ENCODE measurements at places on chromosomes 3 and 15.

GRCh38 chr3:128426128-128426921 is 40.4 kb downstream of the DNAJB8 start:
- DNase-seq, result peak; percentile 75

- DNase-seq, result no peak
Observed at GRCh38 chr15:98745179-98745578, 96.8 kb downstream of the IGF1R start.

DNA sequence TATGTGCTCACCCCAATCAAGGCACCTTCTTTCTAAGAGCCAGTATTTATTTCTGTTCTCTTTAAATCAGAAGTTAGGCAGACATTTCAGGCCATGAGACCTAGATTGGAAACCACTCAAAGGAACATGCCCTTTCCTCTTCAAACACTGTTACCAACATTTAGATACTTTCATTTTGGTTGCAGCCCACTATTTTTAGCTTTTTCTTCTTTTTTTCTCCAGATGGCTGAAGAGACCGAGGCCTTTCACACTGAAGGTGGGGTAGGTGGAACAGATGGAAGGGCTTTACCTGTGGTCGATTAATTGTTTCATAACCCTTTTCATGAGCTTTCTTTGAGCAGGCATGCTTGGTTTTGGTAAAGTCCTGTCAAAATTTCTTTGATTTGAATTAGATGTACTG is 10.9 kb upstream of the LZTFL1 start:
- no peak for DNase-seq

DNA sequence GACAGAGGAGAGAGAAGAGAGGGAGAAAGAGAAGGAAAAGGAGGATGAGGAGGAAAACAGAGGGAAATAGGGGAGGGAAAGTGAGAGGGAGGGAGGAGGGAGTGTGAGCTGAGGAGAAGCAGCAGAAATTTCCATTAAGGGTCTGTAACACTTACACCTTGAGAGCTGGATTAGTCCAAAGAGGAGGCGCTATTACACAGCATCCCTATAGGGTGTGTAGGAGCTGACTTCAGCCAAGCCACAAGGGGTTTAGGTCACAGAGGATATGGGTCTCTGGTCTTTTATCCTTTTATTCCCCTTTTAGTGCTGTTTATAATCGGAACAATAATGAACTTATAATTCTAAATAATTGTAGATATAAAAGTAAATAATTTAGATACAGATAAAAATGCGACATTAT is 230.4 kb downstream of the GABRG3 start:
- DNase-seq, result no peak

DNA sequence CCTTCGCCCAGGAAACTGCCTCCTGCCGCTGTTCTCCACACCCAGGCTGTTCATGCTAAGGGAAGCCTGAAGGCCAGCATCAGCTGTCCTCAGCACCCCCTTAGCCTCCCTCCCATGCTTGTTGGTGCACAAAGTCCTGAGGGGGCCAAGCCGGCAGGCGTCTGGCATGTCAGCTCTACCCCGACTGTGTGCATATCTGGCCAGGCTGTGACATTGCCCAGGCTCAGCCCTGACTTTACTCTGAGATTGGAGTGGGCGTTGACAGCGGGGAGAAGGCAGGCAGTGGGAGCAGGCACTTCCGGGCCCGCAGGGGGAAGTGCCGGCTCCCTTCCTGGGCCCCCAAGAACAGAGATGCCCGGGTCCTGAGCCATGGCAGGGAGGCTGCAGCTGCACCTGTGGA is 492.2 kb downstream of the AGBL1 start:
- no peak for DNase-seq

DNA sequence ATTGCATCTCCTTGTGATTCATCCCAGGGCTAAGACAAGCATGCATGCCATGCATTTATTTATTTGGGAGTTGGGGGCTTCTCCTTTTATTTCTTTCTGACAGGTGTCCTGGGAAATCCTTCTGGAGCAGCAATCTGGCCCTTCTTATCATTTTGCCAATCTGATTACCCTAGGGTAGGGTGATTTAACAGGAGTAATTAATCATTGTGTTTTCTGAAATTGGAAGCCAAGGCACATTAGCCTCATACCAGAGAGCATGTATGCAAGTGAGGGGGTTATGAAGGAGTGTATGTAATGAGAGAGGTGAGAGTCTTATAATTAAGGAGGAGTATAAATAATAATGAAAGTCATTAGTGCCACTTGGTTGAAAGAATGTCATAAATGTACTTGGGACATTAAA is 37.4 kb upstream of the ARPP21 start:
- no peak for DNase-seq

- no peak for DNase-seq
Observed at GRCh38 chr3:125394406-125394805, 19.3 kb upstream of the ZNF148 start.

GRCh38 chr3:95399585-95399984 is 1336.7 kb downstream of the NSUN3 start:
- DNase-seq, result no peak

DNA sequence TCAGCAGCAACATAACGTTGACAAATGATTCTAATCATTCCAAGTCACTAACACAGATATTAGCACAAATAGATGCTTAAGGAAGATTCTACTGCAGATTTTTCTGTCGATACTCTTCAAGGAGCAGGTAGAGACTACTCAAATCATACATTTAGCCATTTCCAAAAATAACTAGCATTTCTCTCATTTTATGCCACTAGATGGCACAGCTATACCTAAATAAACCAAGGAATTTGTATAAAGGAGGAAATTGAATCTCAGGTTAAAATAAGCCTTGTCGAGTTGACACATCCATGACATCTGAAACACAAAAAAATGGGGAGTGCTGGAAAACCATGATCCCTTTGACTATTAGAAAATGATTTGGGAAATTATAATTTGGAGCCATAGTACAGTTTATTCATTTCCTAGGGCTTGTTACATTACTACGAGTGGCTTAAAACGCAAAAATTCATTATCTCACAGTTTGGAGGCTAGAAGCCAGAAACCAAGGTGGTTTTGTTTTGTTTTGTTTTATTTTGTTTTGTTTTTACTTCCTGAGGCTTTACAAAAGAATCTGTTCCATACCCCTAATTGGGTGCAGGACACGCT is 59.5 kb upstream of the STRIT1 start:
- no peak for DNase-seq

DNA sequence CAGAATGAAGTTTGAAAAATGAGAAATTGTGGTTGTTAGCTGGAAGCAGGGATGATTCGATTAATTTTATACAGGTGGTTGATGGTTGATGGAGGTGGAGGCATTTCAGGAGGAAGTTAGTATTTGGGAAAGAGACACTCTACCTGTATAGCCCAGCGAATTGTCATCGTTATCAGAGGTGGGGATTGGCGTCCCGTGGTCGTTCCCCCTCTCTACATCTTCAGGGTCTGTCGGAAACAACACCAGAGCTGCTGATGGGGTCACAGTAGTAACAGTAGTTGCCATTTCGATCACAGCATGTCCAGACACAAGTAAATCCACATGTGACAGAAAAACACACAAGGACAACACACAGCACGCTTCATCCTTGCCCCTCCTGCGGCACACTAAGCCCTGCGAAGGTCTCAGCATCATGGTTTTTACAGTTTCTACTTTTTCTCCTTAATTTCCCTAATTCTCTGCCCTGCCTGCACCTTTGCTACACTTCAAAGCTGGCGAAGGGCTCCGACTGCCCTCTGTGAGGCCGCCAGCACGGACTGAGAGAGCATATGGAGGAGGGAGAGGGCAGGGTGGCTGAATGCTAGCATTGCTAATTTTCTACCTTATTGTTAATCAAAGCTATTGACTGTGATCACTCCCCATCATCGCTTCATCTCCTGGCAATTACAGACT is 642.3 kb downstream of the ROBO1 start:
- DNase-seq, result no peak

GRCh38 chr15:38073178-38073946 is 138.9 kb downstream of the TMCO5A start:
- DNase-seq, result no peak

GRCh38 chr15:66775127-66776105 is 73.4 kb downstream of the SMAD6 start:
- no peak for DNase-seq

GRCh38 chr15:62742409-62743171 is 300.0 kb upstream of the TPM1 start:
- peak; percentile 67 for DNase-seq

DNA sequence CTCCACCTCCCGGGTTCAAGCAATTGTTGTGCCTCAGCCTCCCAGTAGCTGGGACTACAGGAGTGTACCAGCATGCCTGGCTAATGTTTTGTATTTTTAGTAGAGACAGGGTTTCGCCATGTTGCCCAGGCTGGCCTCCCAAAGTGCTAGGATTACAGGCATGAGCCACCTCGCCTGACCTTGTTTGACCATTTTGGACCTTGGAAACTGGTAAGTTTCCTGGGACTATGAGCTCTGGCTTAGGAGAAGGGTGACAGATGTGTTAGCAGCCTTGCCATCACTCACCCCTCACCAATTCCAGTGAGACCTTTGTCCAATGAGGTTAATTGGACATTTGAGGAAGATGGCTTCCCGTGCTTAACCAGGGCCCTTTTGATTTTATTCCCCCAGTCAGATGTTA is 19.9 kb downstream of the DNASE1L3 start:
- no peak for DNase-seq

GRCh38 chr3:55013145-55013925 is 85.5 kb upstream of the LRTM1 start:
- DNase-seq, result no peak

GRCh38 chr15:34366271-34367065 is 528 bp downstream of the LPCAT4 start:
- peak; percentile 76 for DNase-seq

DNA sequence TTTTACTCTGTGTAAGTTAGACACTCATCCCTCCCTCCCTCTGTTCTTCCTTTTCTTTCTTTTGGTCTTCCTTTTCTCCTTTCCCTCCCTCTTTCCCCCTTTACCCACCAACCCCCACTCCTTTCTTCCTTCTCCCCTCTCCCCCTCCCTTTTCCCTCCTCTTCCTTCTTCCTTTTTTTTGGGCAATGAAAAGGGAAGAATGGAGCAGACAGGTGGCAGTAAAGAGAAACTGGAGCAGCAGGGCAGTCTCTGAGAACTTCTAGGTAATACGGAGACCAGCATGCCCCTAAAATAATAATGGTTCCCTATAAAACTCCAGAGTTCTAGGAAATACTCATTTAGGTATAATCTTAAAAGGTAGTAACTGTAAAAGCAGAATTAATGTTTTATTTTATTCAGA is 11.4 kb upstream of the GPR171 start:
- DNase-seq, result no peak

DNA sequence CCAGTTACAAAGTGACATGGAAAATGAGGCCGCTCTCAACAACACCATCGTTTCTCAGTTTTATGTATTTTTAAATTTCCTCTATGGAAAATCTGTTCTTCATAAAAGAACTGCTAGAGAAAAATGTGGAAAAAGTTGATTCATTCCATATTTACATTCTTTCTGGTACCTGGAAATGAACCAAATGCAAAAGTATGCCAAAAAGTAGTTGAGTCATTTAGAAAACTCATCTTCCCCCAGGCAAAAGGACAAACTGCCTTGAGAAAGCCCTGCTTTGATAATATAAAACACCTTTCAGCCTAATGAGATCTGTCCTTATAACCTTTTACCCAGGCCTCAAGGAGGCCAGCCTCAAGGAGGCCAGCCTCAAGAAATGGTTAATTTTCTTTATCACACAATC is 283.0 kb upstream of the VEPH1 start:
- DNase-seq, result no peak

GRCh38 chr3:117486719-117487716 is 777.4 kb downstream of the TUSC7 start:
- DNase-seq, result no peak

- DNase-seq, result no peak
Observed at GRCh38 chr3:24136624-24137310, 191.7 kb downstream of the NR1D2 start.

DNA sequence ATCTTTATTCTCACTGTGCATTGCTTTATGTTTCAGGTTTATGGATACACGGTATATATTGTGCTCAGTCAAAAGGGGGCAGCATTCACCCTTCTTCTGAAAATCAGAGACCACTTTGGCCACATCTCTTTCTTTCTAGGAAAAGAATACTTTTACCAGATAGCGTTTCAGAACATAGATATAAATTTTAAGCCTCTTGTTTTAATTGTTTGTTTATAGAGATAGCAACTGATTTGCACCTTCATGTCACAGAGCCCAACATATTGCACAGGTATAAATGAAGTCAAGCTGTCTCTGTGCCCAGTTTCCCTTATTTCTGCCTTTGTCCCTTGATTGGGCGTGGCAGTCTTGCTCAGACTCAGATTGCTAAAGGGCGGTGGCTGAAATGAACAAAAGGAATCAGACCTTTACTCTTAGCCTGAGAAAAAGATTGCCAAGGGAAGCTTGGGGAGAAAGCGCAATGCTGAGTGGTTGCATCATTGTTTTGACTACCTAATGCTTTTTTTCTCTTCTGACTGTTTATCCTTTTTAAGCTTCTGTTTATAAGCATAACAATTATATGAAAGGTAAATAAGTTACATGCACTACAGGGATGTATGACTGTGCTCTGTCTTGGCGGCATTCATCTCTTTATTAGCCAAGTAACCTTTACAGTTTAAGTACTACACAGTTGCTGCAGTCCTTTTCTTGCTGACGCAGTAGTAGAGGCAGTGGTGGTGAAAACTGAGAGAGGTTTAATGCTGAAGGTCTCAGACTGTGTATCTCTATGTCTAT is 70.8 kb upstream of the ZBTB20 start:
- DNase-seq, result peak; percentile 32

- no peak for DNase-seq
Observed at GRCh38 chr15:79071901-79072300, 18.7 kb downstream of the RASGRF1 start.

- DNase-seq, result no peak
Observed at GRCh38 chr3:193640165-193640715, 47.2 kb downstream of the OPA1 start.

DNA sequence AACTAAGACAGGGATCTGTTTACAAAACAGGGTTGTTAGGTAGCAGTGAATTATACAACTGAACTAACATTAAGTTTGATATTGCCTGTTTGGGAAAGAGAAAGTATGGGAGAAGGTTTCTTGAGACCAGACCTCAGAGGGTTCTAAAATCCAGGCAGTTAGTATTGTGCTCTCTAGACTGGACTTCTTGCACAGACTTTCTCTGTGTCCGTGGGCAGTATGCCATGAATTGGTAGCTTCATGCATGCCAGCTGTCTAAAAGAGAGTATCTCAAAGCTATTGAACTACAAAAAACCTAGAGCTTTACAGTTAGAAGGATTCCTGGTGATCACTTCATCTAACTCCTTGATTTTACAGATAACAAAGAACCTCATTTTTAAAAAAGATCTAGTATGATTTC is 12.5 kb downstream of the SAMD7 start:
- no peak for DNase-seq

- no peak for DNase-seq
Observed at GRCh38 chr15:26674467-26674866, 98.4 kb downstream of the GABRB3 start.

- no peak for DNase-seq
Observed at GRCh38 chr3:179852142-179852905, 184.4 kb downstream of the PEX5L start.

- DNase-seq, result no peak
Observed at GRCh38 chr3:57783186-57784088, 27.3 kb downstream of the SLMAP start.

- no peak for DNase-seq
Observed at GRCh38 chr3:171379281-171379680, 80.9 kb downstream of the TNIK start.
